ENCODE measurements at places on chromosomes 3 and 15.

- H3K4me3 ChIP-seq = no peak overlapping the region
- H3K36me3 ChIP-seq = no peaks in the 10 kb centered on the region
- H3K4me1 ChIP-seq = no peaks in the 10 kb centered on the region
- no peak for DNase-seq
- H3K27ac ChIP-seq = no peak overlapping the region
Observed at GRCh38 chr3:36596419-36596818, 167.9 kb downstream of the DCLK3 start.

DNA sequence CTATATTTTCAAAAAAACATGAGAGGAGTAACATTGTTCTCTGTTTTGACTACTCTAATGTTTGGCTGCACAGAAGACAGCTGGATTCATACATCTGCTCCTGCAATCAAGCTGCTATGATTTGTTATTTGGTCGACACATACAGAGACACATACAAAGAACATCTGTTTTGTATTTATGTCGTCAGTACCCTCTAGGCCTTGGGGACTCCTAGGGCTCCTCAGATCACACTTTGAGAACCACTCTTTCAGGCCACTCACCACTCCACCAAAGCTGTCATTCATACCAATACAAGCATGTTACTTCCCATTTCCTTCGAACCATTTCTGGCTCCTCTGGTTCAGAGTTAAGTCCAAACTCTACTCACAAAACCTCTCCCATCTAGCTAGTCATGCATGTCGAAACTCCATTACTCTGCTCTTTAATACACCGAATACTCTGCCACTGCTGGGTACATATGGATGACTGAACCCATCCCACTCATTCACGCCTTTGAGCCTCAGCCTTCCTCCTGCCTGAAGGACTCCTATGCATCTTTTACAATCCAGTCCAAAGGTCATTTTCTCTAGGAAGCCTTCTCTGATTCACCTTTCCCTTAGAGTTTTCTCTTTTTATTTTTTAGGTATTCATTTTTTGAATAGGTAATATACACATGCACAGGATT lies 102.9 kb upstream of the ARHGEF3 start:
- no peaks in the 10 kb centered on the region for H3K36me3 ChIP-seq
- no peak overlapping the region for H3K4me3 ChIP-seq
- no peaks in the 10 kb centered on the region for H3K27me3 ChIP-seq
- H3K27ac ChIP-seq = no peak overlapping the region
- no peak for DNase-seq

DNA sequence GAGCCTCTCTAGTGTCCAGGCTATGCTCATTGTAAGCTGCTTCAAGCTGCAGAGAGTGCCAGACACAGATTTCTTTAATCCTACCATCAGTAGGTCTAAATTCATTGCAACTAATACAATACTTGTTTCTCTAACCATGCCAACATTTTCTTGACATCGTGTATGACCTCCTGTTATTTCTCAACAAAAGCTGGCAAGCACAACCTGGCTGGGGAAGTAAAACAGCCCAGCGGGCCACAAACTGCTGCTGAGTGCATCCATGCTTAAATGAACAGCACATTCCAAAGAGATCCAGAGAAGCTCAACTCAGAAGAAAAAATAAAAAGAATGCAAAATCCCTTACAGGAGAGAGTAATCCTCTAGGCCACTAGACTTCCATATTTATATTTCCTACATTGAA lies 36.5 kb downstream of the GMNC start:
- no peak for DNase-seq
- peaks cover 10% of the 10 kb centered on the region for H3K4me1 ChIP-seq
- H3K27me3 ChIP-seq = peaks cover 30% of the 10 kb centered on the region
- no peaks in the 10 kb centered on the region for H3K36me3 ChIP-seq

DNA sequence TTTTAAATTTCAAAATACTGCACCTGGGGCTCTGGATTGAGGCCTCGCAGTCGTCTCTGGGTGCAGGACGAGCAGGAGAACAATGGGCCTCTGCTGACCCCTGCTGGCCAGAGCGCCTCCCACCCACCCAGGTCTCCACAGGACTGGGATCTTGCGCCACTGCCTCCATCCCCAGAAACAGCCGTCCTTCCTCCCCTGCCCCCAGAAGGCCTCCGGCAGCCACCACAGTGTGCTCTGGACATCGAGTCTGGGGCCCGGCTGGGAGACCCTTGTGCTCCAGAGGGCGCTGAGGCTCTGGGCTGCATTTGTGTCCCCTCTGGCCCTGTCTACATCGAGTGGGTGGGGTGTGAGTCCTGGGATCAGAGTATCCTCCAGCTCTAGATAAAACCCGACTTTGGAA lies 6.7 kb upstream of the ACSBG1 start:
- no peaks in the 10 kb centered on the region for H3K36me3 ChIP-seq
- no peak overlapping the region for H3K27ac ChIP-seq
- DNase-seq = peak; percentile 87
- peaks cover 4% of the 10 kb centered on the region for H3K27me3 ChIP-seq
- no peak overlapping the region for H3K4me3 ChIP-seq

DNA sequence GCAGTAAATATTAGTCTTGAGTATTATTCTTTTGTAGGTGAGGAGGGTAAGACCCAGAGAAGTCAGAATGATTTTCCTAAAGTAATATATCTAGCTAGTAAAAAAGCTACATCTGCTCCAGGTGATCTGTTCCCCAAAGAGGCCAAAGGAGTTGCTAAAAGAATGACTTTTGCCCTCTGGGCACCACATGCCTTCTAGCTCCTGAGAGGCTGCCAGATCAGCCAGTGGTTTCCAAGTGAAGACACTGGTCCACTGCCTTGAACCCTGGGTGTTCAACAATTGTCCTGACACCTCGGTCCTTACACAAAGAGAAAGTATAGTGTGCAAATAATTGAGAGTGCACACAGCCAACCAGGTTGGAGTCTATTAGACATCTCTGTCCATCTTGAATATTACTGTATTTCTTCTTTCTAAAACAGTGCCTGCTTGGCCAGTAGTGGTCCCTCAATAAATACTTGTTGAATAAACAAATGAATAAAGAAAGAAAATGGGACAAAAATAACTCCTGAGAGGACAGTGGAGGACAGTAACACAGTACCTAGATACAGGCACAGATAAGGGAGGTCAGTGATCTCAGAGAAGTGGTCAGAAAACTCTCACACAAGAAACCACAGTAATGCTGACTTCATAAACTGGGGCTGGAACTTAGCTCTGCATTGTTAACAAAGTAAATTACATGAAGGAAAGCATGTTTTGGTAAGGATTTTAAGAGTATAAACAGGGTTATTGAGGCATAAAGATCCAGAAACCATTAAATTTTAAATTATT lies 56.6 kb upstream of the CSTA start:
- H3K4me1 ChIP-seq = no peaks in the 10 kb centered on the region
- no peak overlapping the region for H3K4me3 ChIP-seq
- H3K27me3 ChIP-seq = peaks cover 6% of the 10 kb centered on the region
- H3K27ac ChIP-seq = no peak overlapping the region
- no peak for DNase-seq

GRCh38 chr15:42984493-42985034 lies 64.0 kb upstream of the TTBK2 start:
- DNase-seq = no peak
- no peaks in the 10 kb centered on the region for H3K27me3 ChIP-seq
- H3K27ac ChIP-seq = no peak overlapping the region

- H3K27ac ChIP-seq = peak overlapping the region; percentile 97
- DNase-seq = no peak
- H3K36me3 ChIP-seq = peaks cover 1% of the 10 kb centered on the region
- peak overlapping the region; percentile 97 for H3K4me3 ChIP-seq
Observed at GRCh38 chr3:197791892-197792647, 1.0 kb downstream of the LRCH3 start.

DNA sequence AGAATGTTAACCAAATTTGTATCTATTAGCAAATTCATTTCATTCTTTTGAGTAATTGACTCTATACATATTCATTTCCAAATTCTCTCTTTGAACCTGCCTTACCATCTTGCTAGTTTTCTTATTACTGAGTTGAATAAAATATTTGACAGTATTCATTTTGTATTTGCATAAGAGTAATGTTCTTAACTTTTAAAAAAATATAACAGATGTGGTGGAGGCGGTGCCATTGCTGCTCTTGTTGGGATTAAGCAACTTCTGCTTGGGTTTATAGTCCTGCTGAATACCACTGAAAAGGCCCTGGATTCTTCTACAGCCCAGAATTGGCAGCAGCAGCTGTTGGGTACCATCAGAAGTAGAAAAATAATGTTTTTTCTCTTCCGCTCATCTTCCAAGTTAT lies 148.9 kb upstream of the PEX5L start:
- no peaks in the 10 kb centered on the region for H3K4me1 ChIP-seq
- no peaks in the 10 kb centered on the region for H3K36me3 ChIP-seq
- H3K27me3 ChIP-seq = no peaks in the 10 kb centered on the region
- DNase-seq = no peak

- no peak for DNase-seq
- no peaks in the 10 kb centered on the region for H3K27me3 ChIP-seq
- H3K4me3 ChIP-seq = no peak overlapping the region
- no peak overlapping the region for H3K27ac ChIP-seq
- H3K36me3 ChIP-seq = no peaks in the 10 kb centered on the region
Observed at GRCh38 chr3:69425249-69425648, 39.4 kb upstream of the FRMD4B start.
